ENCODE measurements at places on chromosomes 4 and X. TPM values are rescaled to one million over a fixed set of nuclear protein-coding genes. Genes with fewer than 3 reads are reported as not detected.

The SGCB gene
- 61.5 TPM for total RNA-seq

The RIBC1 gene
- 0.14 TPM for total RNA-seq

The OCIAD2 gene
- total RNA-seq = 15.9 TPM

The SMR3B gene
- not detected for total RNA-seq

The PRDM8 gene
- 11.9 TPM for total RNA-seq

The FAM53A gene
- total RNA-seq = 1.4 TPM

The TLR6 gene
- 1.8 TPM for total RNA-seq

The GRIA2 gene
- total RNA-seq = not detected

The HPGDS gene
- not detected for total RNA-seq

The ZNF711 gene
- total RNA-seq = 6.1 TPM

The PCYT1B gene
- total RNA-seq = 0.92 TPM

The ADH5 gene
- total RNA-seq = 158 TPM

The CXCL5 gene
- total RNA-seq = 9.1 TPM

The FAM9C gene
- total RNA-seq = not detected

The PF4V1 gene
- 9.2 TPM for total RNA-seq

The FGB gene
- not detected for total RNA-seq

The POLN gene
- 5.3 TPM for total RNA-seq

The CDK16 gene
- 131 TPM for total RNA-seq

The ADH1C gene
- not detected for total RNA-seq

The WDR1 gene
- total RNA-seq = 727 TPM

The UGT2B10 gene
- total RNA-seq = not detected

All from smooth muscle cell of the umbilical artery (primary cell).